Occipital lobe (tissue), 3 donors: ENCODE measurements at places on chromosomes 4 and X. TPM values are rescaled to one million over a fixed set of nuclear protein-coding genes. Genes with fewer than 3 reads are reported as not detected.

The NDNF gene
- 4.8 TPM for total RNA-seq

The SSX2 gene
- total RNA-seq, result not detected

The SFRP2 gene
- 1.1 TPM for total RNA-seq

The TENM3 gene
- 44.9 TPM for total RNA-seq

The HMGB2 gene
- total RNA-seq, result 20.4 TPM

The GPRIN3 gene
- total RNA-seq, result 31.2 TPM

The GPR119 gene
- total RNA-seq, result not detected

The TACR3 gene
- total RNA-seq, result 4.2 TPM

The PPP1R2C gene
- not detected for total RNA-seq

The DHX15 gene
- total RNA-seq, result 225 TPM

The PHKA2 gene
- 18.4 TPM for total RNA-seq

The REPS2 gene
- total RNA-seq, result 37.7 TPM

The FABP2 gene
- total RNA-seq, result not detected

The ASB9 gene
- 0.94 TPM for total RNA-seq

The KDR gene
- 13.7 TPM for total RNA-seq

The PCSK1N gene
- 48.7 TPM for total RNA-seq

The CCDC120 gene
- total RNA-seq, result 2.0 TPM

The MTCP1 gene
- 3.6 TPM for total RNA-seq

The ZAR1 gene
- not detected for total RNA-seq

The DKK2 gene
- 3.1 TPM for total RNA-seq

The PHEX gene
- 1.7 TPM for total RNA-seq

The CLNK gene
- total RNA-seq, result not detected

The HTR2C gene
- 0.31 TPM for total RNA-seq

The TEX13B gene
- total RNA-seq, result not detected

The CCKAR gene
- not detected for total RNA-seq

The SLC9A7 gene
- total RNA-seq, result 26.2 TPM

The IL2RG gene
- not detected for total RNA-seq

The GPAT3 gene
- total RNA-seq, result not detected

The GAGE1 gene
- not detected for total RNA-seq

The CTAG1B gene
- not detected for total RNA-seq

The ACE2 gene
- not detected for total RNA-seq

The P2RY4 gene
- 0.16 TPM for total RNA-seq

The PGRMC2 gene
- 31.0 TPM for total RNA-seq

The PRR32 gene
- total RNA-seq, result not detected

The SMIM10 gene
- 0.78 TPM for total RNA-seq

The SRPX2 gene
- total RNA-seq, result 1.2 TPM

The SLC49A3 gene
- 0.62 TPM for total RNA-seq

The FAM241A gene
- total RNA-seq, result 10.6 TPM

The POF1B gene
- not detected for total RNA-seq

The NXF2B gene
- not detected for total RNA-seq

The NSUN7 gene
- total RNA-seq, result 4.4 TPM

The TBC1D14 gene
- 213 TPM for total RNA-seq

The SCML2 gene
- total RNA-seq, result 15.0 TPM

The CYSLTR1 gene
- total RNA-seq, result 1.2 TPM

The HELT gene
- not detected for total RNA-seq

The NCBP2L gene
- total RNA-seq, result not detected

The ANK2 gene
- total RNA-seq, result 648 TPM

The TMEM150C gene
- total RNA-seq, result 90.0 TPM

The MAP3K15 gene
- total RNA-seq, result 1.4 TPM

The SNCA gene
- total RNA-seq, result 96.4 TPM

The CLCN5 gene
- total RNA-seq, result 3.1 TPM

The CLDN34 gene
- 0.62 TPM for total RNA-seq
